ENCODE measurements at places on chromosomes 6 and 20. TPM values are rescaled to one million over a fixed set of nuclear protein-coding genes. Genes with fewer than 3 reads are reported as not detected.

Gene CD83
- total RNA-seq, result 16.9 TPM

Gene ZFP57
- total RNA-seq, result not detected

Gene ZBTB12
- total RNA-seq, result 4.8 TPM

Gene FHL5
- total RNA-seq, result 3.0 TPM

Gene F13A1
- total RNA-seq, result 203 TPM

DNA sequence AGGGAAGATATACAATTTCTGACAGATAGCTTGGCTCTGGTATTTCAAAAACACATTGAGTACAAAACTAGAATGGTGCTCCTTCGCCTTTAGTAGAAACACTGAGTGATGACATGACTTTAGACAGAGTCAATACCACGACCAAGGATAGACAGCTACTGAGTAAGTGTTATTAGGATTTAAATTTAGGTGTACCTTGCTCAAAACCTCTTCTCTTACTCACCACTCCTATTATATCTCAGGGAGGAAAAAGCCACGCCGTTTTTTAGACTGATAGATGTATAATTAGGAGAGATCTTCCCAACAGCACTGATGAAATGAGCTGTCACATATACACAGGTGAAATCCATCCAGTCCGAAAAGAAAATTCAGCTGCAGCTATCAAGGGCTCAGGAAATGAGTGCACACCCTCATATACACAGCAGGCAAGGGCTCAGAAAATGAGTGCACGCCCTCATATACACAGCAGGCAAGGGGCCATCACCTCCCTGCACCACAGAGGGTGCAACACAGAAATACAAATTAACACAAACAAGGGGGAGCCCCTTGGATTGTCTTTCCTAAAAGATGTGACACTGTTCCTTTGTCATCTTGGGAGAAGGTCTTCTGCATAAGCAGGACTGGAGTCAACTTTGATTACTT lies 53.7 kb downstream of the LYRM4 start:
- DNase-seq, result no peak

GRCh38 chr6:142800240-142800639 lies 144.7 kb downstream of the HIVEP2 start:
- DNase-seq, result no peak

- no peak for DNase-seq
These were observed 20.8 kb downstream of the TMEM14A start for GRCh38 chr6:52691718-52692117.

DNA sequence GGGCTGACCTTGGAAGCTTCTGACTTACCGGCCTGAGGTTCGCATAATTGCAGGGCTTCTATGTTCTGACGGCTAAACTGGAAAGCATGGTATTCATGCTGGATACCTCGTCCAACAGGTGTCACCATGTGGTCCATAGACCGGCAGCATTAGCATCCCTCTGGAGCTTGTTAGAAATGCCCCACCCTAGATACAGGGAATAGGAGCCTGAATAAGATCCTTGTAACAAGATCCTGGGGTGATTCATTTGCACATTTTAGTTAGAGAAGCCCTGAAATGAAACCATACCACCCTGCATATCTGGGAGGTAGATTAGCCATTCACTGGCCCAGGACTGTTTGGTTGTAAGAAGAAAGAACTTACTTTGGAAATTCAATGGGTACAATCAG lies 77.7 kb downstream of the TMEM170B start:
- DNase-seq, result no peak
